Cerebellar cortex (tissue), 1 donor: ENCODE measurements at places on chromosomes 2 and 18.
A peak's percentile ranks its signal among the peaks of the same experiment; 100 is the strongest.

- no peak for DNase-seq
Measured at GRCh38 chr2:26875065-26875634, 27.2 kb downstream of the DPYSL5 start.

DNA sequence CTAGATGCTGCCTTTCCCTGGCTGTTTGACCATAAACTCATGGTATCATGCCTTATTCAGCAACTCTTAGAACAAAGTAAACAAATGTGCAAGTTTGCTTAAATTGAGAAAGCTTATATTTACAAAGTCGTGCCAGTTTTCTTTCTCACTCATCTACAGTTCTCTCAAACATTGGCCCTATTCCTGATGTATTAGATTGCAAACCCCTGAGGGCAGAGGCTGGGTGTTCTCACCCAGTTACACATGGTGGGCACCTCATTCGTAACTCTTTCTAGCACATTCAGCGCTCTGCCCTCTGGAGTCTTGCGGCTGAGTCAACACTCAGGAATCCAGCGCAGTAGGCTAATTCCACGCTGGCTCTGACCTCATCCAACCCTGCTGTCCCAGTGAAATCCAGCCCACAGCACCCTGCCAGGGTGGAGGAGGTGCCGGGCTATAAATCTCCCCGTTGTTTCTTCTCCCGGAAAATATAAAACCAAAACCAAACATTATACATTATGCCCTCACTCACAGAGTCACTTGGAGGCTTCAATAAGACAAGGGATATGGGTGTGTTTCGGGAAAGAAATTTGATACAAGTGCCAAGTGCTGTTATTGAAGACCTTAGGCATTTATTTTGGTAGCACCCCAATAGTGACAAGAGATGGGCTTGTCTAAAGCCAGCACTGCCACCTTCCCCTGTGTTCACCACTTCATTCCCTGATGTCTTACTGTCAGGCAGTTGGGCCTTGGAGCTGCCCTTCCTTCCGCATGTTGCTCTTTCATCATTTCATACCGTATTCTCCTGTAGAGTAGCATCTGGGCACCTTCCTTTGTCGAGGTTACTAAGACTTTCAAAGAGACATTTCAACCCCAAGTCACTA is 287.4 kb downstream of the PRKCE start:
- no peak for DNase-seq

DNA sequence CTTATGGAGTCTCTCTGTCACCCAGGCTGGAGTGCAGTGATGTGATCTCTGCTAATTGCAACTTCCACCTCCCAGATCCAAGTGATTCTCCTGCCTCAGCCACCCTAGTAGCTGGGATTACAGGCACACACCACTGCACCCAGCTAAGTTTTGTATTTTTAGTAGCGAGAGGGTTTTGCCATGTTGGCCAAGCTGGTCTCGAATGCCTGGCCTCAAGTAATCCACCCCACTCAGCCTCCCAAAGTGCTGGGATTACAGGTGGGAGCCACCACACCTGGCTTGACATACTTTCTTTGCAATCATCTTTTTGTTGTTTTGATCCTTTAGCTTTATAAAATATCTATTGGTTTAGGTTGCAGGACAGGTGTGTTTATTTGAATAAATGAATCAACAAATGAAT is 9.7 kb upstream of the KCNE4 start:
- DNase-seq, result no peak

- DNase-seq, result no peak
Measured at GRCh38 chr2:183606718-183607085, 482.5 kb downstream of the NUP35 start.

- no peak for DNase-seq
Measured at GRCh38 chr2:181738074-181738473, 57.8 kb upstream of the NEUROD1 start.

DNA sequence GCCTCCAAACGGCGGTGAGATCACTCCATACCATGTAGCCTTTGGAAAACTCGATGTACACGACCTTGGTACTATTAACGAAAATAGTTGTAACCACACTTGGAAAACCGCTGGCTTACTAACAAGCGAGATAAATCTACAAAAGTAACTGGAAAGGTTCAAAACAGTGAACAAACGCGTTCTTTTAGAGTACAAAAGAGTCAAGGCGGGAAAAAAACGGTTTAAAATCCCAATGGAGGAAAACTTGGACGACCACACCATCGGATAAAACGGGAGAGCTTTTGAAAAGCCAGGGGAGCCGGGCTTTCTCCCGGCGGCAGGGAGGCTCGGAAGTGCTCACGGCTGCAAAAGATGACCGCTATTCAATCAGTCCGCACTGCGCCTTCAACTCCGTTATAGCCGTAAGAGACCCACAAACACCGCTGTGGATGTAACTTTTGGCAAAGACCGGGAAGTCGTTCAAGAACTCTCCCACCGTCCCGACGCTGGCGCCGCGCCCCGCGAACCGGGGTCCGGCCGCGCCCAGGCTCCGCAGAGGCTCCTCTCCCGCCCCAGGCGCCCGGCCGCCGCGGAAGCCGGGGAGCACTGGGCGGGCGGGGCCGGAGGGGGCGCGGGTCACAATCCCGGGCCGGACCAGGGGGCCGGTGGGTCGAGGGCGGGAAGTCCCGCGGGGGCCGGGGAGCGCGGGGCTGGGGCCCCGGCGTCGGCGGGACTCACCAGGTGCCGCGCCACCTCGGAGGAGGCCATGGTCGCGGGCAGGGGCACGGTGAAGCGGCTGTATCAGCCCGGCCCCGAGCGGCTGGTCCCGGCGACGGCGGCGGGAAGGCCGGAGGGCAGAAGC is 465 bp downstream of the SEPTIN10 start:
- no peak for DNase-seq

DNA sequence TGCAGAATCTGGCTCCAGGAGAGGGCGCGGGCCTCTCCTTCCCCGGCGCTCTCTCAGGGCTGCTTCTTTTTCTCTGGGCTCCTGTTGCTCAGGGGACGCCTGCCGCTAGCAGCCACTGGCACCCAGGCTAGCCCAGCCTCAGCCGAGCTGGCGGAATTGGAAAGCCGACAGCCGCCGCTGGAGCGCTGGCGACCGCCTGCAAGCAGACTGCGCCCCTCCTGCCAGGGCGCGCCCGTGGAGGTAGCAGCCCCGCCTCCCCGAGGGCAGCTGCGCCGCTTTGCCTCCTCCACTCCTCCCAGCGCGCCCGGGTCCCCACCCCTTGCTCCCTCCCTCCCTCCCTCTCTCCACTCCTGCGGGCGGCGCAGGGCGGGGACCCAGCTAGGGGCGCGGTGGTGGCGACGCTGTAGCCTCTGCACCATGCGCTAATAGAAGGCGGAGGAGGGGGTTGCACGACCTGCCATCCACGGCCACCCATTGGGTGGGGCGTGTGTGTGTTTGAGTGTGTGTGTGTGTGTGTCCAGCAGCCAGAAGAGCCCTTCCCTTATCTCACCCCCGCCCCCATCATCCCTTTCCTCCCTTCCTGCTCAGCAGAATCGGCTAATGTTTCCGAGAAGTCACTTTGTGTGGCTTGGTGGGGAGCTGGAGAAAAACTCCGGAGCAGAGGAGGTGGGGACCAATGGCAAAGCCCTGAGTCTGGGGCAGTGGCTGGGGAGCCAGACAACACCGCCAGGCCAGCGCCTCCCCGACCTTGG is at the start of gene SCN9A:
Gene SCN9A (minus strand): TSS at position 209 of the 752 bp plus-strand sequence. CDS start 64,188 bp downstream, outside the sequence.
- no peak for DNase-seq

DNA sequence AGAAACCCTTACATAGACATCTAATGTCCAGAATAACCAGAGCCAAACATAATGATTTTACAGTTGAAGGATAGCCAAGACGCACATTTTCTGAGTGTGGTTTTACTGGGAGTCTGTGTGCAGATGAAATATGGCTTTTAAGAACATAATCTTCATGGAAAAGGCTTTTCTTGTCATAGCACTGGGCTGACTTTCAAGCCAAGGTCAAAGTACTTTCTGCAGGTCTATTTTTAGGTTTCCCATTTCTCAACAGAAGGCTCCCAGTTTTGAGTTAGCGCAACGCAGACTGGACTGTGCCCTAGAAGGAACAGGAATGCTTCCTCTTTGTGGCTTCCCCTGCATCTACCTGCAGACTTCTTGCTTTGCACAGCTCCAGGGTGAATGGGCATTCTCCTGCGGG is 92.3 kb upstream of the UPP2 start:
- DNase-seq, result no peak

DNA sequence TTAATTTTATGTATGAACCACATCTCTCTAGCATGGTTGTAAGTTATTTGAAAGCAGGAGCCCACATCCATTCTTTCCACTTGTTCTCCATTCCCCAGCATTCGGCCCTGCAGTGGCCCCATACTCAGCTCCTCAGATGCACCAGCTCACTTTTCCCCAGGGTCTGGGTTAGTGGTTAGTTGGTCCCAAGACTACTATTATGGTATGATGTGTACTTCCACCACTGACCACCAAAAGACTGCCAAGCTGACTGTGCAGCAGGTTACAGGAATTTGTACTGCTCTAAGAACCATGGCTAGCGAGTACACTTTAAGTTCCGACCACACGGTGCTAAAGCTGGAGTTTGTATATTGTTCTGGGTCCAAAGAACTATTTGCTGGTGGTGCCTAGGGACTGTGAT is 413.6 kb upstream of the TCF4 start:
- no peak for DNase-seq

- DNase-seq, result no peak
Measured at GRCh38 chr2:157447741-157448140, 3.9 kb upstream of the CYTIP start.

- DNase-seq, result no peak
Measured at GRCh38 chr2:149661844-149662243, 74.3 kb upstream of the MMADHC start.

- DNase-seq, result peak; percentile 70
Measured at GRCh38 chr2:168673265-168674189, 128.9 kb upstream of the NOSTRIN start.

DNA sequence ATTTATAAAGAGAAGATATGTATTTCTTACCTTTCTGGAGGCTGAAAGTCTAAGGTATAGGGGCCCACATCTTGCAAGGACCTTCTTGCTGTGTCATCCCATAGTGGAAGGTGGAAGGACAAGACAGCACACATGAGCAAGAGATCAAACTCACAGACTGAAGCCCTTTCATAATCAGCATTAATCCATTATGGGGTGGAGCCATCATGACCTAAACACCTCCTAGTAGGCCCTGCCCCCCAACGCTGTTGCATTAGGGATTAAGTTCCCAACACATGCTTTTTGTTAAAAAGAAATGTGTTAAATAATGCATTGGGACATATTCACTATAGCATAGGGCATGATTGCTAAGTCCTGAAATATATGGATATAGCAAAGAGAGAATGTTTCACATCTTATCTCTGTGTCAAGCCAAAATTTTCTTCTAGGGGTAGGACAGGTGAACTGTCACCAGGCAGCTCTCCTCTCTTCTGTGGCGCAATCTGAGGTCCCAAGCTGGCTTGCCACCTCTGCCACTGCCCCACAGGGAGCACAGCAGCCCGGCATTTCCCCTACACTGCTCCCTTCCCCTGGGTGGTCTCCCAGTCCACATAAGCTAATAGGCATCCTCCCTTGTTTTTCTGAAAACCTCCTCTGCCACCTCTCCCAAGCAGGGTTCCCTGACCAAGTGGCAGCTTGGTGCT is 8.3 kb upstream of the CTIF start:
- no peak for DNase-seq

DNA sequence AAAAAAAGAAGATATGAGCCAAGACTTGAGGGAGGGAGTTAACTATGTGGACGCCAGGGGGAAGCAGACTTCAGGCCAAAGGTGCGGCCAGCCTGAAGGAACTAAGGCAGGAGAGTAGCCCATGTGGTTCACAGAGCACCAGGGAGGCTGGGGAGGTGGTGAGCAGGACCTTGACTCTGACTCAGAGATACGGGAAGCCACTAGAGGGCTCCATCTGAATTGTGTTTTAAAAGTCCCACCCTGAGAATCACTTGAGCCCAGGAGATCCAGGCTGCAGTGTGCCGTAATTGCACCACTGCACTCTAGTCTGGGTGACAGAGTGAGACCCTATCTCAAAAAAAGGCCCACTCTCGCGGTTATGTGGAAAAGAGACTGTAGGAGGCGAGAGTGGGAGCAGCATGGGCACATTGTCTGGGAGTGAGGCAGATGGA is 12.3 kb downstream of the CEP192 start:
- peak; percentile 56 for DNase-seq

GRCh38 chr18:37654034-37654433 is 88.4 kb upstream of the CELF4 start:
- peak; percentile 2 for DNase-seq

DNA sequence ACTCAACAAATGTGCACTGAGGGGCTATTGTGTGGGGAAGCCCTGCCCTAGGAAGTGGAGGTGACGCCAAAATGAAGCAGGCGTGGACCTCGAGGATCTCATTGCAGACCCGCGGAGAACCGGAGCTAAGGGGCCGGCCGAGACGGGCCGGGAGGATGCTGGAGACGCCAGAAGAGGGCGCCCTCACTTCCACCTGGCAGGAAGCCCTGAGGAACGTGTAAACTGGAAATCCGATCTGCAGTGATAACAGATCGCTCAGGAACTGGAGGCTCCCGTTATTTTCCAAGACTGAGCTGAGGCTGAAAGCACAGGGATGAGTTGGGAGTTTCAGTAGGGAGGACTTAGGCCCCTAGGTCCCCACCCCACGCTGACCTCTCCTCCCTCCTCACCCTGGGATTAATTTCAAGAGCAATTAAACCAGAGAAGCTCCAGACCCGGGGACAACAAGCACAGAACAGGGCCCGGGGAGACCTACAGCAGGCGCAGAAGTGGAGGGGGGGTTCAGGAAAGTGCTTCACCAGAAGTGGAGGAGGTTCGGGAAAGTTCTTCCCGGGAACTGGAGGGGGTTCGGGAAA is 7.7 kb upstream of the COL6A3 start:
- DNase-seq, result peak; percentile 42

DNA sequence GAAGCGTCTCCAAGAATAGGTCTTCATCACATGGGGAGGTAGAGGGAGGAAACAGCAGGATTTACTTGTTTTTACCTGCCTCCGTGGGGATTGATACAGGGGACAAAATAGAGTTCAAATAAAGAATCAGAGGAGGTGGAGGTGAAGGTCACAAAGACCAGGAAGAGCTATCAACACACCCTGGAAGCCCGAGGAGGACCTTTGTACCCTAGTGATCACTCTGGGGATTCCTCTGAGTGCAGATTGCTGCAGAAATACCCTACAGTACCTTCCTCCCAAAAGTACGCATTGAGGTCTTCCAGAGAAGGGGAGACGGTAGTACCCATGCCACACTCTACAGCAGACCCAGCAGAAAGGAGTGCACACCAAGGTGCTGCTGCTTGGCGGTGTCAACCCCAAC is 44.9 kb downstream of the OSR1 start:
- no peak for DNase-seq

- no peak for DNase-seq
Measured at GRCh38 chr18:59140302-59140885, 710 bp downstream of the SEC11C start.

DNA sequence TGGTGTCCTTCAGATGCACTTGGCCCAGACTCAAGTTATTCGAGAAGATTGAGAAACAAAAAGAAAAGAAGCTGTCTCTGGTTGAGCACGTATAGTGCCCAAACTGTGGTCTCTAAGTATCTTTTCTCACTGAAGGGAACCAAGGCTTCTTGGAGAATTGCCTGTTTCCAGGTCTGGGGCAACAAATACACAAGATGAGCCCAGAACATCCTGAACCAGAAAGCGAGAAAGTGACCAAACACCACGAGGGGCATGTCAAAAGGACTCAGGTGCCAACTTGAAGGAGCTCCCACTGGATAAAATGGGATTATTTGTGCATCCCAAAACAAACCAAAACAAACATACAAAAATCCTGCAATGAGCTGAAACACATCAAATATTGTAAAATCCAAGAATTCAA is 13.6 kb upstream of the ATOH8 start:
- DNase-seq, result no peak
